HFFc6 (cell line): ENCODE measurements at places on chromosomes 16 and 17.

GRCh38 chr16:22139732-22140131, 22.6 kb upstream of the SDR42E2 start:
- no peak overlapping the region for H3K4me3 ChIP-seq
- H3K27me3 ChIP-seq, result peaks cover 49% of the 10 kb centered on the region
- no peak for DNase-seq
- no peaks in the 10 kb centered on the region for H3K36me3 ChIP-seq
- no peak overlapping the region for H3K27ac ChIP-seq
- no peaks in the 10 kb centered on the region for H3K4me1 ChIP-seq

- no peaks in the 10 kb centered on the region for H3K36me3 ChIP-seq
- H3K27ac ChIP-seq, result no peak overlapping the region
- H3K4me1 ChIP-seq, result peaks cover 7% of the 10 kb centered on the region; the same call in 1 of the 2 replicates
- H3K27me3 ChIP-seq, result peaks cover 2% of the 10 kb centered on the region
- no peak overlapping the region for H3K4me3 ChIP-seq
- no peak for DNase-seq
Observed at GRCh38 chr16:54878301-54878700, 52.4 kb upstream of the IRX5 start.

GRCh38 chr17:68592682-68593641, 8.2 kb downstream of the FAM20A start:
- H3K27ac ChIP-seq, result no peak overlapping the region
- DNase-seq, result no peak
- no peaks in the 10 kb centered on the region for H3K4me1 ChIP-seq
- H3K36me3 ChIP-seq, result no peaks in the 10 kb centered on the region
- H3K4me3 ChIP-seq, result no peak overlapping the region

DNA sequence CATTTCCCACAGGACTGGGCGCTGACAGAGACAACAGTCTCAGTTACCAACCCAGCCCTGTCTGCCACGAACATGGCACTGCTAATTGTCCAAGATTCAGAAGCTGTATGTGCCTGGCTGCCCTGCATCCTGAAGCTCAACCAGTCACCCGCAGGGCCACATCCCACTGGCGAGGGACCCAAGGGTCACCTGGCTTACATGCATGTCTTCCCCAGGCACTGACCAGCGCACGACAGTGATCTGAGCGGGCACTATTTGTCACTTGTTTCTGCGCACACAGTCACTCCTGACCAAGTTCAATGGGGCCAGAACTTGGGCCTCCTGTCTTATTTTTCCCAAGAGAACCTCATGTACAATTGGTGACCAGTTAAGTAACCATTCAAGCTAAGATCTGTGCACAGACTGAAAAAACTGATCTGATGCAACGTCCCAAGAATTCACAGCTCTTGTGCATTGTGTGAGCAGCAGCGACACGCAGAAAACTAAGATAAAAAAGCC, 13.1 kb downstream of the USP7 start:
- H3K27me3 ChIP-seq, result peaks cover 2% of the 10 kb centered on the region
- no peak for DNase-seq
- H3K4me1 ChIP-seq, result peaks cover 42% of the 10 kb centered on the region
- peak overlapping the region; percentile 55 for H3K27ac ChIP-seq
- no peak overlapping the region for H3K4me3 ChIP-seq

- peaks cover 26% of the 10 kb centered on the region for H3K27me3 ChIP-seq
- no peak for DNase-seq
- no peaks in the 10 kb centered on the region for H3K36me3 ChIP-seq
- H3K4me1 ChIP-seq, result no peaks in the 10 kb centered on the region; the same call in 1 of the 2 replicates
Observed at GRCh38 chr16:15837761-15838160, 19.1 kb downstream of the MYH11 start.

DNA sequence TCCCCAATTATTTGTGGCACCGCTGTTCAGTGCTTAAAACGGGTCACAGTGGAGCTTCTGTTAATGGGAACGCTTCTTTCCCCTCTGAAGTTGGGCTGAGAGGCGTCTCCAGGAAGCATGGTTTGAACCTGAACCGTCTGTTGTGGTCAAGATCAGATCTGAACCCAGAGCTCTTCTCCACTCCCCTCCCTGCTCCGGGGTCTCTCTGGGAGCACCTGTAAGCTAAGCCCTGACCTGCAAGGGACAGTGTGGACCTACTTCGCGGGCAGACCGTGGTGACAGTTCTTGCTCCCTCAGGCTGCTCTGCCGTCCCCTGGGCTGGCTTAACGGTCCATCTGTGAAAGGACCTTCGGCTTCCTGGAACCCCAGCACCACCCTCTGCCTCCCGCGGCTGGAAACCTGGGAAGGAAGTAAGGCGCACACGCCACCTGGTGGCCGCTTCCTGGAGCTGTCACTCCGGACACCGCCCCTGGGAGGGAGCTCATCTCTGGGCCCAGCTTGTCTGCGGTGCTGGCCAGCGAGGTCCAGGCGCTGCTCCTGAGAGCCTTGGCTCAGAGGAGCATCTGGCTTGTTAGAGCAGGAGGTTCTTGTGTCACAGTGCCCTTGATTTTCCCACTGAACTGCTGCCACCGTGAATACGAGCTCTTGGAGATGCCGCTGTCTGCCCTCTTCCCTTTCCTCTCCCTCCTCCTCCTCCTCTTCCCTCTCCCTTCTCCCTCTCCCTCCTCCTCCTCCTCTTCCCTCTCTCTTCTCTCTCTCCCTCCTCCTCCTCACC, 518.5 kb upstream of the EEF2KMT start:
- peaks cover 4% of the 10 kb centered on the region for H3K36me3 ChIP-seq
- peaks cover 9% of the 10 kb centered on the region for H3K27me3 ChIP-seq
- peak; percentile 30 for DNase-seq
- no peak overlapping the region for H3K27ac ChIP-seq
- H3K4me1 ChIP-seq, result no peaks in the 10 kb centered on the region

DNA sequence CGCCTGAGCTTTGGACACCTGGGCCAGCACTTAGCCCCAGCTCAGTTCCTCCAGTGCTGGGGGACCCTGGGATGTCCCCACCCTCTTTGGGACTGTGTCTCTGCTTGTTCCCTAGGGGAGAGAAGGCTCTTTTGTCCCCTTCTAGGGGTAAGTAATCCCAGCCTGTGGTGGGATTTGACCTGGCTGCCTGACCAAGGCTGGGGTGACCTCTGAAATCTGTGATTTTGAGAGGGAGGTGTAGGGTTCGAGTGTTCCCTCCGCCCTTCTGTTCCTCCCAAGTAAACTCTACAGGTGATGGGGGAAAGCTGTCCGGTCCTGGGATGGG, 593 bp downstream of the TMEM92 start:
- peak overlapping the region; percentile 54; the same call in 1 of the 2 replicates for H3K27ac ChIP-seq
- peaks cover 61% of the 10 kb centered on the region for H3K4me1 ChIP-seq
- no peaks in the 10 kb centered on the region; the same call in 1 of the 2 replicates for H3K27me3 ChIP-seq
- H3K36me3 ChIP-seq, result no peaks in the 10 kb centered on the region

- no peak overlapping the region for H3K27ac ChIP-seq
- DNase-seq, result no peak
- no peaks in the 10 kb centered on the region; the same call in 1 of the 2 replicates for H3K36me3 ChIP-seq
- H3K4me1 ChIP-seq, result no peaks in the 10 kb centered on the region
Observed at GRCh38 chr16:13005721-13006247, 104.4 kb downstream of the SHISA9 start.
